NCI-H187 treated with DMSO at 0.1 percent for 48 hours (cell line): ENCODE measurements at places on chromosomes 7 and 10.

DNA sequence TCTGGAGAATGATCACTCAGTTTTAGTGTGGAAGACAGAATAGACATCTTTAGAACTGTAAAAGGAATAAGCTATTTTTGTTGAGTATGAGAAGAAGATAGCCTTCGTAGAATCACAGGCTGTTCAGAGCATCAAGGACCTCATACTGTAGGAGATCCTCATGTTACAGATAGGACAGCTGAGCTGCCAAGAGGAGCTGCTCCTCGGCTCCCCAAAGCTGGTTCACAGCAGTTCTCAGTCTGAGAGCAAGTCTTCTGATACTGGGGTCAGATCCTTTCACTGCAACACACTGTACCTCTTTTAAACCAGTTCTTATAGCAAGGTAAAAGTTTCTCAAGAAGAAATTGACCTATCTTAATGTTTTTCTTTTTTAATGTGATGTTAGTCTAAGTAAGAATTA lies 17.1 kb downstream of the CCNY start:
- no peak for DNase-seq

DNA sequence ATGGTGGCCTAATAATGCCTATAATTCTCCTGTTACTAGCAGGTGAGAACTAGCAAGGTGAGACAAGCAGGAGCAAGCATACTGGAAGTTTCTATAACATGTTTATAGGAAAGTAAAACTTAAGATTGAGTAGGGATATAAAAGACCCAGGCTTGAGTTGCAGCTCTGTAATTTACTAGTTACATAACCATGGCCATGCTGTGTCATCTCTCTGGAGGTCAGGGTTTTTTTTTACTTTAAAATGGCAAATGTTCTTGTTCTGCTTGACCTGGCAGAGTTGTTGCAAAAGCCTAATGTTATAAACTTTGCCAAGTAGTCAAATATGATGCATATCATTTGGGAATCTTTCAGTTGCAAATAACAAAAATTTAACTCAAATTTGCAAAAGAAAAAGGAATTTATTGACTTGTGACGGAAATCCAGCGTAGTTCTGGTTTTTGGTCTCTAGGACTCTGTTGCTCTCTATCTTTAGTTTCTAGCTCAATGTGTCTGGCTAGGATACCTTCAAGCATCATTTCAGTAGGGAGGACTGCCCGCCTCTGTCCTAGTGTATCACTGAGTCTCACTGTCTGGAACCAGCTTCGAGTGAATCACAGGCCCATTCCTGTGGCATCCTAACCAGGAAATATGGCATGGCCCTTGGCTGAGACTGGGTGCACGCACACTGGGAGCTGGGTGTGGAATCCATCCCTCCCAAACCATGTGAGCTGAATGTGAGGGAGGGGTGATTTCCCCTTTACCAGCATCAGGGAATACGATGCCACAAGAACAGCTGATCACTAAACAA lies 67.9 kb downstream of the ADAM22 start:
- DNase-seq = no peak

GRCh38 chr7:21128062-21128817 lies 299.6 kb upstream of the SP4 start:
- DNase-seq = no peak

- DNase-seq = no peak
Measured at GRCh38 chr10:6647811-6648526, 67.9 kb upstream of the PRKCQ start.

GRCh38 chr7:38592737-38593288 lies 38.4 kb downstream of the AMPH start:
- DNase-seq = no peak

GRCh38 chr7:23222439-23223030 lies 24.0 kb upstream of the GPNMB start:
- no peak for DNase-seq

- peak; percentile 67 for DNase-seq
Measured at GRCh38 chr7:81499262-81500116, 270.4 kb downstream of the HGF start.

DNA sequence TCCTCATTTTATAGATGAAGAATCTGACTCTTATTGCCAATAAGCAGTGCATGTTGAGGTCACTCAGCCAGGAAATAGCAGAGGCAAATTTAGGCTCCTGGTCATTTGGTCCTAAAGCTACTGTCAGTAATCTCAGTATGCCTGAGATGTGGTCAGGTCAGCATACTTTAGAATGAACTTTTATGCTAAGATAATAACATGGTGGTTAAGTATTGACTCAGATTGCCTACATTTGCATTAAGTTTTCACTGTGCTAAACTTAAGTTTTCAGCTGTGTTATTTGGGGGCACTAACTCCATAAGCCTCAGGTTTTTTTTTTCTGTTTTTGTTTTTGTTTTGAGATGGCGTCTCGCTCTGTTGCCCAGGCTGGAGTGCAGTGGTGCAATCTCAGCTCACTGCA lies 35.9 kb upstream of the CCSER2 start:
- DNase-seq = no peak

- no peak for DNase-seq
Measured at GRCh38 chr10:34489973-34490745, 324.9 kb downstream of the PARD3 start.

GRCh38 chr10:119526149-119526548 lies 16.4 kb downstream of the RGS10 start:
- DNase-seq = no peak

GRCh38 chr7:98674881-98675280 lies 57.8 kb downstream of the NPTX2 start:
- DNase-seq = no peak

DNA sequence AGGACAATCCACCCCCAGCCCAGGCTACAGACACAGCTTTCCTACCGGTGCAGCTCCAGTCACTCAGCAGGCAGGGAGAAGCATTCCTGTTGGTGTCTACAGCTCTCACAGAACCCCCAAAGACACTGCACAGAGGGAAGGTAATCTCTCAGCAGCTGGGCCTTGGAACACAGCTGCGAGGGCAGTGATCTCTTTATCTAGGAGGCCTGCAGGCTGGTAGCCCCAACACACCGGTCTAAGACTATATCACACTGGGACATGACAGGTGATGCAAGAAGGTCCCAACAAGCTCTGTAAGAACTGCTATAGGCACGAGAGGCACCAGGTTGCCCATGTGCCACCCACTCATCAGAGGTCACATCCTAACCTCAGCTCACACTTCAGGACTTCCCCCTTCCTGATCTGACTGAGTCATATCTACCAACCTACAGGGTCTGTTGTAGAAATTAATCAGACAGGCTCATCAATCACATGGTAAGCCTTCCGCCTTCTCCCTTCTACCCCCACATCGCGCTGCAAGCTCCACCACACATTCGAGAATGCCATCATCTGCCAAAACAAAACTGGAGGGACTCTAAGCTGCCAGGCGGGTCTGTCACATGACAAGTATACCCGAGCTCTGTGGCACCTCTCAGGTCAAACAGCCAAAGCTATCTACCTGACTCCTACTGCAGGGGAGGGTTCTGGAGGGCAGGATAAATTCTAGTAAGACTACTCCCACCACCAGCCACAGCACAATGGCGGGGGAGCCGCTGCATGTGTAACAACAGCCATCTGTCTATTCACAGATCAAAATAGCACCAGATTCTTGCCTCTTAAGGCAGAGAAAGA lies 26.1 kb downstream of the FAM53B start:
- no peak for DNase-seq

DNA sequence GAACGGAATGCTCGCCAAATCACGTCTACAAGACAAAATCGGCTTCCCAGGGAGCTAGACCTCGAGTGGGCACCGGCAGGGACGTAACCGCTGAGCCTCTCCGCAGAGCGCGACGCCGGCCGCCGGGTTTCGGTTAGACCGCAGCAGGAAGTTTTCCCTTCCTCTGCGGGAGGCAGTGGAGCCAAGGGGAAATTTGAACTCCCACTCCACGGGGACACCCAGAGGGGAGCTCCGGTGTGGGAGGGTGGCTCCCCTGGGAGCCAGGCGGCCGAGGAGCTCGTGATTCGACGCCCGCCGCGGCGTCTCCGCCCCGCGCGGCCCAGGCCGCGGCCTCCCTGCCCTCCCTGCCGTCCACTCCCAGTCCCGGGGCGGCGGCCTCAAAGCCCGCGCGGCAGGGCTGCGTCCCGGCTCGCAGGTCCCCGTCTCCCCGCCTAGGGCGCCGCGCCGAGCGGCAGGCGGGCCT lies 426 bp downstream of the SYPL1 start:
- no peak for DNase-seq

DNA sequence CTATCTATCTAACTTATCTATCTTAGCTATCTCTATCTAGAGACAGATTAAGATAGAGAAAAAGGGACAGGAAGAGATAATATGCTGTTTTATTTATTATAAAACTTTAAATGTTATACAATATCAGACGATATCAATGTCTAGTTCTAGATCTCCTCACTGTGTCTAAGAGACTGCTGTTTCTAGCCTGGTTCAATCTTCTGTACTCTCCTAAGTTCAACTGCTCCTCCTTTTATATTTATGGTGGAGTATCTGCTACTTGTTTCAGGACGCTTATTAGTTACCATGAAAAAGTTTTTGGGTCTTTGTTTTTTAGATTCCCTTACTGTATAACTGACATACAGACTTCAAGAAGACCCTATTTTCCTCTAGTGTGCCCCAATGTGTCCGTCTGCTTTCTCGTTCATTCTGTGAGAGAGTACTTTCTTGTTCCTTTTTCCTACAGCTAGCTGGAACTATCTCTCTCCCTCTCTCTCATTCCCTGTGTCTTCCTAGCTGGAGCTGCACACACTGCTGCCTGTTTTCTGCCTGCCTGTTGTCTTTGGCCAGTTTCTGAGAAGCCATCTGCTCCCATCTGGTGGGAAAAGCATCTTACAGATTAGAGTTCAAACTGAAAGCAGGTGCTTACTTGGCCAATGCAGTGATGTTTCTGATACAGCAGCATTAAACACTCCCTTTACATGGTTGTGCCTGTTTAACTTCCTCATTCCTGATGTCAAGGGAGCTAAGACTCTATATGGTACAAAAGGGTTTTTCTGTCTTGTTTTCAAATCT lies 49.4 kb upstream of the ARL4A start:
- no peak for DNase-seq

DNA sequence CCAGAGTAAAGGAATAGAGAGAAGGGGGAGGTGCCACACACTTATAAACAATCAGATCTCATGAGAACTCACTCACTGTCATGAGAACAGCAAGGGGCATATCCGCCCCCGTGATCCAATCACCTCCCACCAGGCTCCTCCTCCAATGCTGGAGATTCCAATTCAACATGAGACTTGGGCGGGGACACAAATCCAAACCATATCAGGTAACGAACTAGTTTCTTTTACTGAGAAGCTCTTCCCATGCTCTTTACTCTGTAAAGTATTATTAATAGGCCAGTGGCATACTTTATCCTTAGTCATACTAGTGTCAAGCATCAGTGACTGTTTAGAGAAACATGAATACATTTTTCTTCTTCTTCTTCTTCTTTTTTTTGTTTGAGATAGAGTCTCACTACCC lies 39.4 kb upstream of the ZNF488 start:
- no peak for DNase-seq

DNA sequence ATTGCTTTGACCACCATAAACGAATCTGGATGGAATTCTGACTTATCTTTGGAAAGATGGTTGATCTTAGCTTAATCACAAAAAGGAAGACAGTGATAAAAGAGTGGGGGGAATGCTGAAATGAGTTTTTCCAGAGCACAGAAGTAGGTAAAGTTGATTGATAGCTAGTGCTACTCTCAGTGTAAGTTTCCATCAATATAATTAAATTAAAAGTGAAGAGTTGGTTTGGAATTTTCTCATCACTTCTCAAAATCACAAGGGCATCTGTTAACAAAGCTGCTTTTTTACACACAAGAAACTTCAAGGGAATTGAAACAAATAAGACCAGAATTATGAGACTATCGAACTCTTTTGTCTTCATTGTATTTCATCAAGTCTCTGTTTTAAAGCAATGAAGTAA lies 1217.3 kb downstream of the REEP3 start:
- DNase-seq = no peak

DNA sequence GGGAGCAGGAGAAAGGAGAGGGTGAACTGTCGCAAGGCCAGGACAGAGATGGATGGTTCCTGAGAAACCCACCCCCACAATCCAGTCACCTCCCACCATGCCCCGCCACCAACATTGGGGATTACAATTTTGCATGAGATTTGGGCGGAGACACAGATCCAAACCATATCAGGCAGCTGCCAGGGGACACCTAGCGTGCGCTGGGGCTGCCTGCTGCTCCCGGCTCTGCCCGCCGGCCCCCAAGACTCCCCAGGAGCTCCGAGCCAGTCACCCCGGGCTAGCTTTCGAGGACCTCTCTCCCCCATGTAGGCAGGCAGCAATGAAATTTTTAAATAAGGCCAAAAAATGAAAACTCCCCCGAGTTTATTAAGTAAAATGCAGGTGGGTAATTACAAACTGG lies 111.7 kb downstream of the UNCX start:
- DNase-seq = no peak

GRCh38 chr10:103820101-103821062 lies 35.0 kb downstream of the SH3PXD2A start:
- no peak for DNase-seq

- no peak for DNase-seq
Measured at GRCh38 chr7:918441-919113, 35.9 kb downstream of the ADAP1 start.

GRCh38 chr10:49040601-49041000 lies 74.7 kb downstream of the VSTM4 start:
- no peak for DNase-seq

- DNase-seq = no peak
Measured at GRCh38 chr7:30970074-30970473, 6.3 kb downstream of the GHRHR start.

GRCh38 chr7:1725766-1726630 lies 55.9 kb downstream of the ELFN1 start:
- no peak for DNase-seq

- no peak for DNase-seq
Measured at GRCh38 chr7:66296001-66296521, 90.9 kb downstream of the TPST1 start.

GRCh38 chr7:18356191-18356645 lies 139.3 kb upstream of the HDAC9 start:
- no peak for DNase-seq

DNA sequence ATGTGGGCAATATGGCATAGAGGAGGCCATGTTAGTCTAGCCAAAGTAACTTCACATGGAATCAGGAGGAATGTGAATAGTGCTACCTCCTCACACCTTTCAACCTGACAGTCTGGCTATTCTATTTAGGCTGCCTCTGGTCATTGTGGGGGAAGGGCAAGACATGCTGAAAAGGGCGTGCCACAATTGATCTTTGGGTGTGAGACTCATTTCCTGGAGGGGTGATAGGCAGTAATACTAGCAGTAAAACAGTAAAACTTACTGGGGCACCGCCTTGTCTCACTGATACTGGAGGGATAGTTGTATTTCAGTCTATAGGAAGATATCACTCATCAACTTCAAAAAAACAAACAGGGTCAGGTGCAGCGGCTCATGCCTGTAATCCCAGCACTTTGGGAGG lies 88.7 kb downstream of the TMEM168 start:
- DNase-seq = no peak

- DNase-seq = no peak
Measured at GRCh38 chr7:106720641-106721040, 59.7 kb upstream of the CCDC71L start.
